Fibroblast of skin of back (primary cell): ENCODE measurements at places on chromosomes 7 and 10.

DNA sequence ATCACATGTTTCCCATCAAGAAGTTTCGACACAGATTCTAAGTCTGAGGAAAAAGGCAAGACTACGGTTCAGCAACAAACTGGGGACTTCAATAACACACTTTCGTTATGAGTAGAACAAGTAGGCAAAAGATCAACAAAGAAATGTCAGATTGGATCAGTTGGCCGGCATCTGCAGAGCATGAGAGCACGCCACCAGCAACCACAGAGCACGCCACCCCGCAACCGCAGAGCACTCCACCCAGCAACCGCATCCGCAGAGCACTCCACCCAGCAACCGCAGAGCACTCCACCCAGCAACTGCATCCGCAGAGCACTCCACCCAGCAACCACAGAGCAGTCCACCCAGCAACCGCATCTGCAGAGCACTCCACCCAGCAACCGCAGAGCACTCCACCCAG lies 89.7 kb upstream of the FAM20C start:
- DNase-seq: no peak

DNA sequence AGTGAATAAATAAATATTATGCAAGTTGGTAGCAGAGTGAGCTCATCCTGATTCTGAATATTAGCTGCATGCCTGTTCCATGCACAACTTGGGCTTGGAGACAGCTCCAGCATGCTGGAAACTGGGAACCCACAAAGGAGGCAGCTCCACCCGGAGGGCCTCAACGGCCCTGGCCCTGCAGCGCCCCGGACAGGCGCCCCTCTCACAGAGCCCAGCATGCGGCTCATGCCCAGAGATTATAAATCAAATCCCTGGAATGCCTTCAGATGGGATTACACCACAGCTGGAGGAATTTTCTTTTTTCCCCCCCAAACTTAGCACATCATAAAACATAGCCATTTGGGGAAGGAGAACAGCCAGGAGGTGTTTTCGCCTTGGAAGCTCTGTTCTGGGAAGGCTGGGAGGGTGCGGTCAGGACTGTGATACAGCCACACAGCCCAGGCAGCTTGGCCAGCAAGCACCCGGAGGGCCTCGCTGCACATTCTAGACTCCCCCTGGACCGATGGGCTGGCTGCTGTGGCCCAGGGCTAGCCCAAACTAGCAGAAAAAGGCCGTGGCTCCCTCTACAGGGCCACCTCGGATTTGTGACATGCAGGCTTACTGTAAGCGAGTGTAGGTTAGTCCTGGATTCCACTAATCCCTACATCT lies 102.4 kb downstream of the PTPN20 start:
- no peak for DNase-seq

- peak; percentile 53 for DNase-seq
Measured at GRCh38 chr7:37211097-37211880, 237.4 kb downstream of the ELMO1 start.

DNA sequence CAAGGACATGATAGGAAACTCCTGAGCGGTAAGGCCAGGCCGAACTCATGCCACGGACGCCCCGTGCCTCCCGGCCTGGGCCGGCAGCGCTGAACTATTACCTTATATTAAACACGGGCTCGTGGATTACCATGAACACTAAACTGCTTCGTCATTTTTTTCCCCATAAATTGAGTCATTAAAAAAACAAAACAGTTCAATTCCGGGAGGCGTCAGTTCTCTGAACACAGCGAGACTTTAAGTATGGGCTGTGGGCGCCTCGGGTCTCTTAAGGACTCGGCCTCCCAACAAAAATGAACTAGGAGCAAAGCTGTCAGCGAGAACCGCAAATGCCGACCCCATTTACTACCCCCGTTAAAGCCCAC lies 519 bp downstream of the PITRM1 start:
- DNase-seq: peak; percentile 88

GRCh38 chr7:73557397-73558257 lies at the start of gene BCL7B:
Gene BCL7B (minus strand): TSS chr7:73557690. CDS start chr7:73557578, 112 bp downstream.
- peak; percentile 68 for DNase-seq

DNA sequence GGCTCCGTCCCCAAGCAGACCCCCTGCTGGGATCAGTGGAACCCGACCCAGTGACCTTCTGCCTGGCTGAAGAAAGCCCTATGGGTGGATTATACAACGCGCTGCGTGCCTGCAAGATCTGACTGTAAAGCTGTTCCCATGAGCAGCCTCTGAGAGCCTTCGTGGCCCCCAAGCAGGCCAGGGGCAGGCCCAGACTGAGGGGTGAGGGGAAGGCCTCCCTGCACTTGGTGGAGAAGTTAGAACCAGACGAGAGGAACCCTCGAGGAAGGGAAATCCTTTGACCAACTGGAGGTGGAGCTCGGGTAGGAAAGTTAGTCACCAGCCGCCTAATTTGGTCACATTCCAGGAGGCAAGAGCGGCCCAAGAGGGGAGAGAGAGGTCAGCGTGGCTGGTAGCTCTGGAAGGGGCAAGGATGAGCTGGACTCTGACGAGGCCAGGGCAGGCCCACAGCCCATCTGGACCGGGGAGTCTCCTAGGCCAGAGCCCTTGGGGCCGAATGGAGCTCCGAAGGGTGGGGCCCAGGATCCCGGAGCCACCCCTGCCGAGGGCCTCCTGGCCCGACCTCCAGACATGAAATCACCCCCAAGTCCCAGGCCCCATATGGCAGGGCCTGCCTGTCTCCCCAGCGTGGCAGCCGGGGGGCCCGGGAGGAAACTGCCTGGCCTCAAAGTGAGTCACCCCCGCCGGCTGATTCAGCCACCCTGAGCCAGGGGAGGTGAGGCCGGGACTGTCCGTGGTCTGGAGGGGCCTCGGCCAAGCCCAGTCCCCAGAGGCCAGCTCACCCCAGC lies 23.3 kb upstream of the PDGFA start:
- peak; percentile 96 for DNase-seq

DNA sequence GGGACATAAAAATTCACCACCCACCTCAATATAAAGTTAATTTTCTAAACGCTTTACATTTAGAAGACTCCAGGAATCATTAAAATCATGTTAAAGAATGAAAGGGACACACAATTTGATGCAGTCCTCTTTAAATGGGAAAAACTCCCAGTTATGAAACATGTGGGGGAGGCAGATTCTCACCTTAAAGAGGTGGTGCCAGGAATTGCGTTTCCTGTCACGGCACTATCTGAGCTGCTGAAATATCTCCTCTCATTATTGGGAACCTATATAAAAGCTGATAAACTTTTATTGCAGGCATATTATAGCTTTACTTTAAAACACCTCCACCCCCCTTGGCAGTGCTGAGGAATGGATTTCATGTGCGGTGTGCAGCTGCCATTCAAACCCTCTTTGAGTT lies 94.8 kb upstream of the SORCS3 start:
- DNase-seq: no peak

GRCh38 chr10:75197066-75197465 lies 13.5 kb upstream of the VDAC2 start:
- DNase-seq: no peak

DNA sequence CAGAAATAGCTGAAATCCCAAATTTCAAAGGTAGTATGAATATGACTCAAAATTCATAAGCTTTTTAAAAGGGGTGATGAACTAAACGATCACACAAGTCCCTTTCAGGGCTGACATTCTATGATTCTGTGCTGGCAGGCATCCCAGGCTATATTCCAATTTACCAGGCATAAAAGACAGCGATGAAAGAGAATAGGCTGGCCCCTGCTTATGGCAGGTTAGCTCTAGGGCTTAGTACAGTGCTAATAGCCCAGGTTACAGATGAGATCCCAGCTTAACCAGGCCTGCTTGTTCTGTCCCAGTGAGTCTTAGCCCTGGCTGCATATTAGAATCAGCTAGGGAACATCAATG lies 56.4 kb downstream of the CDHR3 start:
- no peak for DNase-seq

DNA sequence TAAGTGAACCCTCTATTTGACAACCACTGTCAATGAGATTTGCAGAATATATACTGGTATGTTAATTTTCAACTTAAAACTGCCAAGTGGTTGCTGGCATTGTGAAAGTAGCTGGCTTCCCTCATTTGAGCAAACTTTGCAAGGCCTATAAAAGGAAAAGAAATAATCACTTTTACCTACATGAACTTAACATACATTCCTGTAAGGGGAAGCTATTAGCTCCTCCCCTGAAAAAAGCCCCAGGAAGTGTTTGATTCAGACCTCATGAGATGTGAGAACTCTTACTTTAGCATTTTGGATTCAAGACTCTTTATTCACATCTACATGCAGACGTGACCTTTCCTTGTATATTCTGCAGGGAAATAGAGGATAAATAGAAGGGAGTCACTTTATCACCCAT lies 175.6 kb downstream of the OTUD1 start:
- no peak for DNase-seq

DNA sequence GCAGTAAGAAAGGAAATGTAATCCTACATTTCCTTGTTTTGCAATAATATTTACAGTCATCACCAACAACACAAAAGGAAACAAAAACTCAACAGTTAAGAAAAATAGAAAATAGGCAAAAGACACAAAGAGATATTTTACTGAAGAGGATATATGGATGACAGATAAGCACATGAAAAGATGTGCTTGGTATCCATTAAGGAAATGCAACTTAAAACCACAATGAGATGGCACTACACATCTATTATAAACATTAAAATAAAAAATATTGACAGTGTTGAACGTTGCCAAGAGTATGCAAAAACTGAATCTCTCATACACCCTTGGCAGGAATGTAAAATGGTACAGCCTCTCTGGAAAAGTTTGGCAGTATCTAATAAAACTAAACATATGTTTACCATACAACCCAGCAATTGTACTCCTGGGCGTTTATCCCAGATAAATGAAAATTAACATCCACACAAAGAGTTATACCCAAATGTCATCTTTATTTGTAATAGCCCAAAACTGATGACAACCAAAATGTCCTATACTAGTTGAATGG lies 5.4 kb downstream of the CEP41 start:
- no peak for DNase-seq

DNA sequence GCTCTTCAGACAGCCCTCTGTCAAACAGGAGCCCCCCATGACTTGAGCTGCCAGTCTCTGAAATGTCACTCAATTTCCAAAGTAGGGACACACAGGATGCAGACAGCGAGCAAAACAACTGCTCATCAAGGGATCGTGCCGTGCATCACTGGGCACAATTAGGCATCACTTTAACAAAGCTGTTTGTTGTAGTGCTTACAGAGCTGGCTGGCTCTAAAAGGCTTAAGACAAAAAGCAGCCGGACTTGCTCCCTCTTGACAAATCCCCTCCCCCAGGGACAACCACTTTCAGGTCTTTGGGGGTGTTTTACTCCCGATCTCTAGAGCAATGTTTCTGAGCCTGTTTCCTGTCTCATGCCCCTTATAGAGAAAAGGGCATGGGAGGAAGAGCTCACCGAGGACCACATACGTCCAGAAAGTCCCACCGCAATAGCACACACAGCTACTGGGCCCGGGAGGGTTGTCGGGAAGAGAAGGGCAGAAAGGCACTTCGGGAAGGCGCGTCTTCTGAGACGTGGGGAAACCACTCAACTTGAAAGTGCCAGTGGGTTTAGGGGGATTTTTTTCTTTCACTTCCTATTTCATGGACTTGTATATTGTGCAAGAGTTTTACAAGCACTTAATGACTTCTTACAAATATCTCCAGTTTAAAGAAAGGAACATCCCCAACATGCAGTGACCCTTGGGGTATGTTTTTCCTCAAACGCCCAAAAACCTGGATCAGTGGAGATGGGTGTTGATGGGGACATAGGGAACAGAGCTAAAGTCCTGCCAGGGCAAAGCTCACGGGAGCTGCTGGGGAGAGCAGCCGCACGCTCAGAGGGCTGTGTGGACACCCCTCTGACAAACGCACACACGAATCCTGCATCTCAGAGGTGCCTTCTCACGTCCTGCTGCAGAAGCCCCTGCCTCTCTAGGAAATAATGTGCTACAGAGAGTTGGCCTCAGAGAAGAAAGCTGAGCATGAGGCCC lies 27.1 kb downstream of the LRRC20 start:
- DNase-seq: no peak

GRCh38 chr10:6721480-6721879 lies 141.4 kb upstream of the PRKCQ start:
- peak; percentile 96 for DNase-seq

DNA sequence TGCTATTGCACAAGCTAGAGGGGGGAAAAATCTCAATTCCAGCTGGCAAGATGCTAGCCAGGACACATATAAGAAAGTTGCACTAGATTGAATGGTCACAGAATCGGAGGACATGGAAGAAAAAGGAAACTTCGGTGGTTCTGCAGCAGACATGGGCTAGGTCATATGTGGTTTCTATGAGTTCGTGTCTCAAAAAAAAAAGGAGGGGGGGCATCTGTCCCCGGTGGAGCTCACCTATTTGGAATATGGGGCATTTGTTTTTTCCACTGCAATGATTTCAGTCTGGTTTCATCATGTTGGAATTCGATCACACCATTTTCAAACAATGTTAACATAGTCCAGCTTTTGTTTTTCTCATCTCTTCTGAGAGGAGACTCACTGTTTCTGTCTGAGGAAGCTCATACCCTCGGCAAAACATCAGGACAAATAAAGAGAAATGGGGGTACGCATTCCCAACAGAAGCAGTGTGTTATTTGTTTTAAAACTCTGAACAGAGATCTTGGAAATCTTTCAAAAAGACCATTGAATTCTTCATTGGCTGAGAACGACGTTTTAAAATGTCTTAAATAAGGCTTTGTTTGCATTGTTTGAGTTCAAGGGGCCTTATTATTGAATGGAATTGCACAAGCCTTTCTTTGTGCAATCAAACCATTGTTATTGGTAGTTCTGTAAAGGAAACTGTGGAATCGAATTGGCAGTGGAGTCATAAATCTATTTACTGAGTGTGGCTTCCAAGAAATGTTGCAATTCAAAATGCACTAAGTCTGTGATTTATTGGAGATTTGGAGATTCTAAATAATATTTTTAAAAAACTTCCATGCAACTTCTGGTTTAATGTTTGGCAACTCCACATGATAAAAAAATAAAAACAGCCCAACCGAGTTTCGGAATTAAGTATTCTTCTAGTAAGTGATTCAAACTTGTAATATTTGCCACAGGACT lies 173.2 kb downstream of the RTKN2 start:
- DNase-seq: peak; percentile 84

- peak; percentile 94 for DNase-seq
Measured at GRCh38 chr10:7610651-7611389, 55.9 kb downstream of the ITIH5 start.

DNA sequence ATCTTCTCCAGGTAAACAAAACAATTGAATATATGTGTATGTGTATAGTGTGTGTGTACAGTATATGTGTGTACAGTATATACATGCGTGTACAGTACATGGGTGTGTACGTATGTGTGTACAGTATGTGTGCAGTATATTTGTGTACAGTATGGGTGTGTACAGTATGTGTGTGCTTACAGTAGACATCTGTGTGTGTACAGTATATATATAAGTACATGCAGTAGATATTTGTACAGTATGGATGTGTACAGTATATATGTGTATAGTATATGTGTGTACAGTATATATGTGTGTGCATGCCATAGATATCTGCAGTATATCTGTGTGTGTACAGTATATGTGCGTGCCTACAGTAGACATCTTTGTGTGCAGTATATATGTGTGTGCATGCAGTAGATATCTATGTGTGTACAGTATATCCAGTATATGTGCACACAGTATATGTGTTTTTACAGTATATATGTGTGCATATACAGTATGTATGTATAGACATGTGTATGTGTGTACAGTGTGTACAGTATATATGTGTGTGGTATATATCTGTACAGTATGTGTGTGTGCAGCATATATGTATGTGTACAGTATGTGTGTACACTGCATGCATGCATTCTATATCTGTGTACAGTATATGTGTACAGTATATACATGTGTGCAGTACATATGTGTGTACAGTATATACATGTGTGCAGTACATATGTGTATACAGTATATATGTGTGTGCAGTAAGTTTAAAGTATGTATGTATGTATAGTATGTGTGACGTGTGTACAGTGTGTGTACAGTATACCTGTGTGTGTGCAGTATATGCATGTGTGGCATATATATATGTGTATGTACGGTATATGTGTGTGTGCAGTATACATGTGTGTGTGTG lies 37.3 kb upstream of the SLC39A12 start:
- DNase-seq: no peak
